Activated T-cell treated with anti-CD3 and anti-CD28 coated beads for 1 hour (primary cell): ENCODE measurements at places on chromosomes 2 and 18.

- DNase-seq = no peak
These were observed 133.3 kb upstream of the UNC80 start for GRCh38 chr2:209638346-209638745.

DNA sequence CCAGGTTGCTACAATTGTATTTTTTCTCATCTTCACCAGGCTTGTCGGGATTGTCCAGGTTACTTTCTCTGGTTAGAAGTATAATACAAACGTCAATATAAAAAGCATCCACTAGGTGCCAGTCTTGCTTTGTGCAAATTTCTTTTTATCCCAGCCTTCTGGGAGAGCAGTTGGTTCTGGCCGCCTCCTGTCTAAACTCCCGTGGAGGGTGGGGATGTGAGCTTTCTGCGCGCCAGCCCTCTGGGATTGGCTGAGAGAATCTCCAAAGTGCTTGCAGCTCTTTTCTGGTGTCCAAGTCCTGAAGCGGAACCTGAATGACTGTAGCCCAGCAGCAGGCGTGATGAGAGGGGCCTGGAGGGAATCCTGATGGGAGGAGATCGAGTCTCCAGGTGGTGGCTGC lies 22.4 kb upstream of the TOGARAM2 start:
- DNase-seq = peak; percentile 3

GRCh38 chr18:1014509-1014908 lies 109.8 kb downstream of the ADCYAP1 start:
- DNase-seq = no peak

DNA sequence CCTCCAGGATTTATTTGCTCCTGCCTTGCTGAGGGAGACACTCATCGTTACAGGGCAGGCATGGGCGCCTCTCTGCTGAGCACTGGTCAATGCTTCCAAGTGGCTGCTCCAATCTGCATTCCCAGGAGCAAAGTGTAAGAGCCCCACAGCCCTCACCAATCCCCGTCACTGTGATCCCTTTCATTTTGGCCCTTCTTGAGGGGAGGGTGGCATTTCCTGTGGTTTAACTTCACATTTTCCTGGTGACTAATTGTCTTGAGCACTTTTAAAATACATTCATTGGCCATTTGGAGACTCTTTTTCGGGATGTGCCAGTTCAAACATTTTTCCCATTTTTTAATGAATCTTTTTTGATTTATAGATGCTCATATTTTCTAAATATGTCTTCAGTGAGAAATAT lies 33.0 kb downstream of the TPO start:
- DNase-seq = no peak

- DNase-seq = no peak
These were observed 33.2 kb downstream of the ERLEC1 start for GRCh38 chr2:53820048-53820447.

GRCh38 chr18:23151414-23152099 lies 16.3 kb downstream of the CABLES1 start:
- DNase-seq = no peak
